ENCODE measurements at places on chromosomes 16 and 17.

DNA sequence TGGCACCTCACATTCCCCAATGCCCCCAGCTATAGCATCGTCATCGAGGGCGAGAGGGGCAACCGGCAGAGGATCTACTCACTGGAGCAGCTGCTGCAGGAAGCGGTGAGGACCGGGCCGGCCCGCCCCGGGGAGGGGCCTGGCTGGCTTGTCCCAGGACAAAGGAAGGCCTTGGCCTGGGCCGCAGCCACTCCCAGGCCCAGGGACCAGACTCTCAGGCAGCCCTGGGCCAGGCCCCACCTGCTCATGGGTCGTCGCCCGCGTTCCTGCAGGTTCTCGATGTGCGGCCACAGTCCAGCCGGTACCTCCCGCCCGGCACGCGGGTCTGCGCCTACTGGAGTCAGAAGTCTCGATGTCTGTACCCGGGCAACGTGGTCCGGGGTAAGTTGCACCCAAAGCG, 53.4 kb downstream of the ACTG1 start:
- DNase-seq = no peak

- DNase-seq = no peak
Observed at GRCh38 chr16:997440-998051, 16.0 kb downstream of the SOX8 start.

GRCh38 chr17:59470624-59471297, 94.6 kb upstream of the DHX40 start:
- no peak for DNase-seq

DNA sequence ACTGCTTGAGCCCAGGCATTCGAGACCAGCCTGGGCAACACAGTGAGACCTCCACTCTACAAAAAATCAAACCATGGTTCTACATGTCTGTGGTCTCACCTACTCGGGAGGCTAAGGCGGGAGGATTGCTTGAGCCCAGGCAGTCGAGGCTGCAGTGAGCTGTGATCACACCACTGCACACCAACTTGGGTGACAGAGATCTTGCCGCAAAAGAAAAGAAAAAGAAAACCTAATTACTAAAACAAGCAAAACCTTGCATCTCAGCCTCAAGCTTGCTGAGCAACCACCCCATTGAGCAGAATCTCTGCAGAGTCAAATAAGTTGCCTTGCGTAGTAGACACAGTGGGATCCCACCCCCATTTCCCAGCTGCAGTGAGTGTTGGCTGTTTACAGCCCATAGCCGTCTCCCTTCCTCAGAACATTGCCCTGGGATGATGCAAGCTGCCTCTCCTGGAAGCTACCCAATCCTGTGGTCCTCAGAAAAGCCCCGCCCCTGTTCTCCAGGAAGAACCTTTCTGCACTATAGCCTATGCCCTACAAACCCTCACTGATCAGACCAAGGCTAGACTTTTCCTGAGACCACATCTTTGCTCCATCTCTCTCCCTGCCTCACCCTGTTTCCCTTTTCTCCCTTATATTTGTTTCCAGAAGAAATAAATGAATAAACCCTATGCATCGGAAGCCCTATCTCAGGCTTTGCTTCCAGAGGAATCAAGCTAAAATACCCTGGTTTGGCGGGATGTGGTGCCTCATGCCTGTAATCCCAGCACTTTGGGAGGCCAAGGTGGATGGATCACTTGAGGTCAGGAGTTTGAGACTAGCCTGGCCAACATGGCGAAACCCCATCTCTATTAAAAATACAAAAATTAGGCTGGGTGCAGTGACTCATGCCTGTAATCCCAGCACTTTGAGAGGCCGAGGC, 16.7 kb upstream of the ERN2 start:
- DNase-seq = no peak

- no peak for DNase-seq
Observed at GRCh38 chr16:27447301-27447700, 45.3 kb downstream of the IL21R start.

GRCh38 chr16:81316176-81316496, 1.4 kb downstream of the GAN start:
- no peak for DNase-seq

DNA sequence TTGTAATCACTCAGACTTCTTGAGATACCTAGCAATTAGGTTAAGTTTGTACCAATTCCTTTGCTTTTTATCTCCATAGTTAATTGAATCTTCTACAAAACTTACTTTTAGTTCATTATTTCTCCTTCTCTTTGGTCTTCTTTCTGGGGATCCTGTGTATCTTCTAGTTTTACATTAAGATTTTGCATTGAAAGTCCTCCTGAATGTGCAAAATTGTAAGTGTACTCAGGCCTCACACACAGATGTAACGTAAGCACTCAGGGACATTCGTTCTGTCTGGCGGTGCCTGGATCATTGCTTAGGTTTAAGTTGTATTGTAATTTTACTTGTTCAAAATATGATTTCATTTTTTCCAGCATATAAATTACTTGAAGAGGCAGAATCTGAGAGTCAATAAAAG, 222.6 kb upstream of the CPHXL start:
- DNase-seq = no peak

GRCh38 chr17:13583996-13584700, 17.6 kb downstream of the HS3ST3A1 start:
- DNase-seq = no peak

DNA sequence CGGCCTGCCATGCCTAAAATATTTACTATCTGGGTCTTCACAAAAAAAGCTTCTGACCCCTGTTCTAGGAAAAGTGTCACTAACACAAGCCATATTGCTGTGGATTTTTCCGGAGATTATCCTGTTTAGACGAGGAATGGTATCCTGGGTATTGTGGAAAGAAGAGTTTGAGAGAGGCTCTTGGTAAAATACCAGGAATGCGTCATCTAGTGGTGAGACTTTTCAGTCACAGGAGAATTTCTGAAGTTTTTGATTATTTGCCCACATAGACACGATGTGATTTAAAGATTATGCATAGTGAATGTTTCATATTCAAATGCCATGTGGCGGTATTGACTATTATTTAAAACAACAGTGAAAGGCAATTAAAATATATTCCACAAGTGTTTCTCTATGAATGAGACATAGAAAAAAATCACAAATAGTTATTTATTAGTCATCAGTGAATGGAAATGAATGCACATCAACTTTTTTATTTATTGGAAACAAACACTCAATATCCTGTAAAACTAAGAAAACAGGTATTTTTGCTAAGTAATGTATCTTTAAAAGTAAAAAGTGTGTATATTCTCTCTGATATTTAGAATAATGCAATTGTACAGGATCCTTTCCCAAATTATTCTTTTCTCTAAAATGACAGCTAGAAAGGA, 7.8 kb downstream of the KRT28 start:
- peak; percentile 28 for DNase-seq

- DNase-seq = no peak
Observed at GRCh38 chr16:50002190-50002589, 22.8 kb upstream of the CNEP1R1 start.

DNA sequence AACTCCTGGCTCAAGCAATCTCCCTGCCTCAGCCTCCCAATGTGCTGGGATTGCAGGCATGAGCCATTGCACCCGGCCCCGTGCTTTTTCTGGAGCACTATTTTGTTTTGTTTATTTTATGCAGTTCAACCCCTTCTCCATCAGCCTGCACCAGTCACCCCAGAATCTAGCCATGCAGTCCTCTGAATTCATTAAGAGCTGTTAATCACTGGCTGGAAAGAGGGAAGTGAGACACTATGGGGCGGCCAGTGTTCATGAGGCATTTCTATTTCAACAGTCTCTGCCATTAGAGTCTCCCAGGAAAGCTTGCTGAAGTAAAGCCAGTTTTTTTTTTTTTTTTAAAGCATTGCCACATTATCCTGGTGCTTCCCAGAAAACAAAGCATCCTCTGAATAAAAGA, 1.7 kb downstream of the VWA3A start:
- no peak for DNase-seq

DNA sequence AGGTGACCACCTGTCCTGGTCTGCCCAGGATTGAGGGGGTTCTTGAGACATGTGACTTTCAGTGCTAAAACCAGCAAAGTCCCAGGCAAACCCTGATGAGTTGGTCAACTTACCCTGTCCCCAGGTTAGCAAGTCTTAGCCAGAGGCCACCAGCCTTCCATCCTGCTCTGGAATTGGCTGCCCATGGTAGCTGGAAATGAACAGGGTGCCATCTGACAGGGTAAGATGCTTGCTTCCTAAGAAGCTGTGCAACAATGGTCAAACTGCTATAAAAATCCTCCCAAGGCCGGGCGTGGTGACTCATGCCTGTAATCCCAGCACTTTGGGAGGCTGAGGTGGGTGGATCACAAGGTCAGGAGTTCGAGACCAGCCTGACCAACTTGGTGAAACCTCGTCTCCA, 22.8 kb upstream of the MTMR4 start:
- DNase-seq = no peak

DNA sequence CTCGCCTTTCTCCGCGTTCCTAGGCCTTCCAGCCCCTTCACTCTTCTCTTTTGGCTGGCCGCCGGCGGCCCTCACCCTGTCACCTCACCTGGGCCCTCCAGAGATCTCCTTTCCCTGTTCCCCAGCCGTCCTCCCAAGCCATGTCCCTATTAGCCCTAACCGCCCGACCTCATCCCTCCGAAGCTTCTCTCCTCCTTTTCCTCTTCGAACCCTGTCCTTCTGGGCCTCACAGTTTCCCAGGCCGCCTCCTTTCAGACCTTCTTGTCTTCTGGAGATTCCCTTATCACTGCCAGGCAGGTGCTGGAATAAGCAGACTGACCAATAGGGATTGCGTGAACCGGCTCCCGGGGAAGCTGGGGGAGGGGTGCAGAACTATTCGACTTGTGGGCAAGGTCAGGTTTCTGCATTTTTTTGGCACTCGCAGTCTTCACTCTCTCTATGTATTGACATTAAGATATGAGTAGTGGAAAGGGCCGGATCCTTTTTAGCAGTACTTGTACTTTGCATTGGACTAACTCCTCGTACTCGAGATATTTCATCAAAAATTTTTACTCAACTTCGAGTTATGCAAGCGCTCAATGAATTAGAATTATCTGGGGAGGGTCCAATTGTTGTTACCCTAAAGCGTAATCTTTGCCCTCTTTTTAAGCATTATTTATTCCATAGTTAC, 690 bp downstream of the RHOT1 start:
- peak; percentile 45 for DNase-seq

GRCh38 chr16:87918338-87918737, 18.0 kb downstream of the CA5A start:
- DNase-seq = no peak

GRCh38 chr17:17346428-17347233, 43.5 kb downstream of the NT5M start:
- no peak for DNase-seq

GRCh38 chr16:77617996-77618395, 104.3 kb upstream of the NUDT7 start:
- DNase-seq = no peak

GRCh38 chr17:60720763-60721531, 43.3 kb downstream of the BCAS3 start:
- DNase-seq = peak; percentile 16

- DNase-seq = no peak
Observed at GRCh38 chr17:66805567-66805966, 29.4 kb upstream of the CACNG5 start.

DNA sequence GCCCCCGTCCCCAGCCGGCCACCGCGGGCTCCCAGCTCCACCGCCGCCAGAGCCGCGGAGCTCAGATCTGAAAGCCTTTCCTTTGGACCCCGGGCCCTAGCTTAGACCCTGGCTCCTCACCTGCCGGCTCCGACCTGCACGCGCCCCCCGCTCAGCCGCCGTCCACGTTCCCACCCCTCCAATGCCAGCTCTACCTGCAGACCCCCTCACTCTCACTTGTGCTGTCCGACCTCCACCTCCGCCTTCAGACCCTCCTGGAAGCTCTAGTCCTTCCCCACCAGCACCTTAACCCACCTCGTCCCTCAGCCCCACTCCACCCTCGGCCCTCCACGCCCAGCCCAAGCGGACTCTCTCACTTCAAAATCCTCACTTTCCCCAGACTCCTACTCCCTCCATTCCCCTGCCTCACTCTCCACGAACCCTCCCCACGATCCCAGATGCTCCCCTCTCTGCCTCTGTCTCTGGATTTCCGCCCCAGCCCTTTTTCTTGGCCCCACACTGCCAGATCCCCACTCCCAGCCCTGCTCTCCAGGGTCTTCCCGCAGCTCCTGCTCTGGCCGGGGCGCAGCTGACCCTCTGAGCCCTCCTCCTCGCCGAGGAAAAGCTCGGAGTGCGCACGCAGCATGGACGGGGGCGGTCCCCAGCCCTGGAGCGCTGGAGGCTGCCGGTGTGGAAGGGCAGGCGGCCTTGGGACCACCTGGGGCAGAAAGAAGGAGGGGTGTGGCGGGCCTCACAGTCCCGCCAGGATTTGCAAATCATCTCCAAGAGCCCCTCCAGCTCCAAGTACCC, at the start of gene TMEM114:
TSS of gene TMEM114 (minus strand) at position 612 of the 789 bp plus-strand sequence. CDS start 673 bp downstream, outside the sequence.
- DNase-seq = no peak

GRCh38 chr16:74608944-74609343, 2.0 kb upstream of the GLG1 start:
- DNase-seq = no peak

DNA sequence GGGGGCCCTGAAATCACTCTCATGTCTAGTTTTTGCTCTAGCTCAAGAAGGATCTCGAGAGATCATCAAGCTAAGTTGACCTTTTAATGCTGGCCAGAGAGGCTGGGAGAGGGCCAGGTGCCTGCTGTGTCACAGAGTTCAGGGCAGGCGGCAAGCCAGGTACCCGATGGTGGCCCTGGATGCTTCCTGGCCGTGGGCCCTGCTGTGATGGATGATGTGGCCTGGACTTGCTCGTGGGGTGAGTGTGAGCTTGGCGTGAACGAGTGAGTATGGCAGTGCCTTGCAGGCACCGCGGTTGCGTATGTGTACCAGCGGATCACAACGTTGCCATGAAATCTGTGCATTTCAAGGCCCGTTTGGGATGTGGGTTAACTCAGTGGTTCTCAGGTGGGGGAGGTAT, 7.4 kb downstream of the IRF8 start:
- DNase-seq = no peak

DNA sequence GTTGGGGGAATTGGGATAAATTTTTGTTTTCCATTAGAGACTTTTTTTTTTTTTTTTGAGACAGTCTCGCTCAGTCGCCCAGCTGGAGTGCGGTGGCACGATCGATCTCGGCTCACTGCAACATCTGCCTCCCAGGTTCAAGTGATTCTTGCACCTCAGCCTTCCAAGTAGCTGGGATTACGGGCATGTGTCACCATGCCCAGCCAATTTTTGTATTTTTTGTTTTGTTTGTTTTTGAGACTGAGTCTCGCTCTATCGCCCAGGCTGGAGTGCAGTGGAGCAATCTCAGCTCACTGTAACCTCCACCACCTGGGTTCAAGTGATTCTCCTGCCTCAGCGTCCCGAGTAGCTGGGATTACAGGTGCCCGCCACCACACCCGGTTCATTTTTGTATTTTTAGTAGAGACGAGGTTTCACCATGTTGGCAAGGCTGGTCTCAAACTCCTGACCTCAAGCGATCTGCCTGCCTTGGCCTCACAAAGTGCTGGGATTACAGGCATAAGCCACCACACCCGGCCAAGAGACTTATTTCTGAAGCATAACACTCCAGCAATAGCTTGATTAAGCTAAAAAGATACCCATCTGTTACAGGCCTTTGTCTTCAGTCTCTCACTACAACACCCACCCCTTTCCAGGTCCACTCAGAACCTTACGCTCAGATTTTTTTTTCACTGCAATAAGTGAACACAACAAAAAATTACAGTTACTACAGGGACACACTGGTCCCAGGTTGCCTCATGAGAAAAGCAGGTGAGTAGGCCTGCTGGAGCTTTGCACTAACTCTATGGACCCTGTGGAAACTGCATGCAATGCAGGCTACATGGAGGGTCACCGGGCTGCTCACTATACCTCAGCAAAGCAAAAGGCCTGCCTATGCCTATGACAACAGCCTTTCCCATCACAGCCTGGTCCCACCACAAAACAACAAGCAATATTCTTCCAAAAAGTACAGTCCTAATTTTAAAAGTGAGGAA, 34.6 kb downstream of the KANSL1 start:
- DNase-seq = no peak

All from NCI-H526 treated with DMSO at 0.1 percent for 48 hours (cell line).